ENCODE measurements at places on chromosomes 1 and 21. TPM values are rescaled to one million over a fixed set of nuclear protein-coding genes. Genes with fewer than 3 reads are reported as not detected.

The SPATA6 gene
- 3.4 TPM for total RNA-seq

The SEC16B gene
- 3.4 TPM for total RNA-seq

The FAAH gene
- 1.00 TPM for total RNA-seq

The TBX15 gene
- not detected for total RNA-seq

The GCSAML gene
- under 0.01 TPM for total RNA-seq

The PLA2G2D gene
- total RNA-seq: not detected

The KCNA3 gene
- 1.6 TPM for total RNA-seq

The AXDND1 gene
- total RNA-seq: 0.22 TPM

The ALG14 gene
- total RNA-seq: 2.9 TPM

The LHX4 gene
- 0.12 TPM for total RNA-seq

The SIKE1 gene
- total RNA-seq: 49.2 TPM

The SAMD11 gene
- 6.4 TPM for total RNA-seq

The PPM1J gene
- total RNA-seq: 1.1 TPM

The ADAMTSL4 gene
- 2.1 TPM for total RNA-seq

The CLCA4 gene
- not detected for total RNA-seq

The GJC2 gene
- total RNA-seq: 9.7 TPM

The OR2G6 gene
- total RNA-seq: not detected

The RNF207 gene
- 16.4 TPM for total RNA-seq

The AUNIP gene
- total RNA-seq: 5.6 TPM

The GJA9 gene
- 0.12 TPM for total RNA-seq

The LIPI gene
- not detected for total RNA-seq

The C1QA gene
- total RNA-seq: not detected

The TMEM81 gene
- total RNA-seq: 1.2 TPM

The RCSD1 gene
- total RNA-seq: not detected

The RAB3B gene
- 24.7 TPM for total RNA-seq

The L1TD1 gene
- total RNA-seq: 0.12 TPM

The OR10J1 gene
- total RNA-seq: 0.25 TPM

The ASTN1 gene
- 0.22 TPM for total RNA-seq

The IGSF21 gene
- not detected for total RNA-seq

The PAFAH2 gene
- total RNA-seq: 9.4 TPM

The PPOX gene
- 13.8 TPM for total RNA-seq
